ENCODE measurements at places on chromosomes 13 and 19.

GRCh38 chr19:42122691-42123607 lies 9.3 kb downstream of the POU2F2 start:
- DNase-seq = no peak

DNA sequence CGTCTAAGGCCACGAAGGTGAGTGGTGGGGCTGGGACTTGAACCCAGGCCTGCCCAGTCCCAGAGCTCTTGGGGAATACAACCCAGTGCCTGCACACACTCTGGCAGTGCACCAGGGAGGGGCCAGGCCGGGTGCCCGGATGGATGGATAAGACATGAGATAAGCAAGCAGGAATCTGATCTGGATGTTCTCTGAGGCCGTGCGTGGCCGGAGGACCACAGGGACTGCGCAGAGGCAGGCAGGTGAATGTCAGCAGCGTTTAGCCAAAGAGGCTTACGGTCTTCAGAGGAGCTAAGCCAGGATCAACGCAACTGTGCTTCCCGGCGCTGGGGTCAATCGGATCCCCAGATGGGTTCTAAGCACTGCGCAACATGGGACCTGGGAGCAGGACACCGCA lies 1.5 kb downstream of the ZNF787 start:
- DNase-seq = no peak

DNA sequence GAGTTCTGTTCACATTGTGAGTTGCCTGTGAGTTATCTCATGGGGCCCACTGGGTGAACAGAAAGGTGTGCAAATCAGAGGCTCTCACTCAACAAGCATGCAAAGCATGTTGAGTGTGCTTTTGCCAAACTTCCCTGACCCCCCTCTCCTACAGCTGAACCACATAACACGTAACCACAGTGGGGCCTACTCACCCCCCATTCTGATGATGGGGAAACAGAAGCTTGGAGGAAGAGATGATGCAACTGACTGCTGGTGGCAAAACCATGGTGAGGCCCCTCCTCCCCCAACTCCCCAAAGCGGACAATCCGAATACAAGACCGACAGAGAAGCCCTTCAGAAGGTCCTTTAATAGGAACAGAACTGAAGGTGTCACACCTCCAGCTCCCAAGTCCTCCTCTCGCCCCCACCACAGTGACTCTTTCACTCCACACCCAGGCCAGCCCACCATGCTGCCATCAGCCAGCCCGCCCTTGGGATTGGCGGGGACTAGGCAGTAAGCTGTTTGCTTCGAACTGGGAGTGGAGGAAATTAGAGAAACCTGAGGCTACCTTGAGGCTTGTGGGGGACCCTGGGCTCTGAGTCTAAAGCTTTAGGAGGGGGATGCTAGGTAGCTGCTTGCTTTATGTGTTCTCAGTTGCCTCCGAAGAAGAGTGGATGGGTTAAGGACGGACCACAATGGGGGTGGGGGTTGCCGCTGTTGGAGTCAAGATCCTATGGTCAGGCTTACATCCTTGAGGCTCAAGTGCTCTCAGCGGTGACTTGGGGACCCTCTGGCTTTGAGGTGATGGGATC lies 3.8 kb downstream of the ZNF784 start:
- no peak for DNase-seq

DNA sequence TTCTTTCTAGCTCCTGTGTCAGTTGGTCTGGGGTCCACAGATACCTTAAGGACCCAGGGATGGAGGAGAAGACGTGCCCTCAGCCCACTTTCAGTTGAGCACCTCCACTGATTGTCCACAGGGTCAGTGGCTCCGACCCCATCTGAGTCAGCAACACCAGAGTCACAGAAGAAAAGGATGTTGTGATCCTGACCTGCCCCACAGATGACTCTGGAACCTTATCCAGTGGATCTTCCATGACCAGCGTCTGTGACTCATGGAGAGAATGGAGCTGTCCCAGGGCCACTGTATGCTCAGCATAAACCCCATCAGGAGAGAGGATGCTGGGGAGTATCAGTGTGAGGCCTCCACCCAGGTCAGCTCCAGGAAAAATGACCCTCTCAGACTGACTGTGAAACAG lies 22.0 kb downstream of the CEACAM4 start:
- DNase-seq = no peak

DNA sequence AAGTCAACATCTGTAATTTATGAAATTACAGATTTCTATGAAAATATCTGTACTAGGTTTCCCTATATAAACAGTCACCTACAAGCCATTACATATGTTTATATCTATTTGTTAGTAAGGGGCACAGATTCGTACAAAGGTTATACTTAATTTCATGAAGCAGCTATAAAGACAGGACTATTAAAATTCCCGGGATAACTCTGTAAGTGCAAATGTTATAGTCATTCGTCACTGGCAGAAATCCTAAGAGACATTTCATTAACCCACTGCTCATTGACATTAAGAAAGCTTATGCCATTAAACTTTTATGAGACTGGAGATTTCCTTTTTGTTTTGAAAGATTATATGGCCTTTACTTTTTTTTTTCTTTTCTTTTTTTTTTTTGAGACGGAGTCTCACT lies 122.9 kb downstream of the MYO16 start:
- DNase-seq = no peak

DNA sequence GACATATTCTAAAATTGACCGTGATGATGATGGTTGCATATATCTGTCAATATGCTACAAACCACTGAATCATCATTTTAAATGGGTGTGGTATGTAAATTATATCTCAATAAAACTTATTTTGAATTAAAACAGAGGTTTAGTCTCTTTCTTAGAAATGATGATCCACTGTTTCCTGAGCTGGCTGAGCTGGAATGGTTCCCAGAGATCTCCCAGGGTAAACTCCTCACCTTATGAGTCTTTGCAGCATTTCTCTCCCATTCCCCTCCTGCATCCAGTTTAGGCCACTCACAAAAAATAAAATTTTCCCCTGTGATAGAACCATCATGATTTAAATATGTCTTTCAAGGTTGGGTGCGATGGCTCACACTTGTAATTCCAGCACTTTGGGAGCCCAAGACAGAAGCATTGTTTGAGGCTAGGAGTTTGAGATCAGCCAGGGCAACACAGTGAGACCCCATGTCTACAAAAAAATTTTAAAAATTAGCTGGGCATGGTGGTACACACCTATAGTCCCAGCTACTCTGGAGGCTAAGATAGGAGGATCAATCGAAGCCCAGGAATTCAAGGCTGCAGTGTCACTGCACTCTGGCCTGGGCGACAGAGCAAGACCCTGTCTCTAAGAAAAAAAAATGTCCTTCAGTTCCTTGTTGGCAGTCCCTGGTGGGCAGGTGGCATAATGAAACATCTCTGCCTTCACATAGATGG lies 46.1 kb downstream of the FLT1 start:
- DNase-seq = no peak

GRCh38 chr13:91652404-91653301 lies 254.2 kb downstream of the GPC5 start:
- DNase-seq = no peak

- no peak for DNase-seq
Observed at GRCh38 chr19:55655648-55656040, 809 bp downstream of the U2AF2 start.

GRCh38 chr13:78227709-78228108 lies 309.1 kb upstream of the EDNRB start:
- DNase-seq = no peak

DNA sequence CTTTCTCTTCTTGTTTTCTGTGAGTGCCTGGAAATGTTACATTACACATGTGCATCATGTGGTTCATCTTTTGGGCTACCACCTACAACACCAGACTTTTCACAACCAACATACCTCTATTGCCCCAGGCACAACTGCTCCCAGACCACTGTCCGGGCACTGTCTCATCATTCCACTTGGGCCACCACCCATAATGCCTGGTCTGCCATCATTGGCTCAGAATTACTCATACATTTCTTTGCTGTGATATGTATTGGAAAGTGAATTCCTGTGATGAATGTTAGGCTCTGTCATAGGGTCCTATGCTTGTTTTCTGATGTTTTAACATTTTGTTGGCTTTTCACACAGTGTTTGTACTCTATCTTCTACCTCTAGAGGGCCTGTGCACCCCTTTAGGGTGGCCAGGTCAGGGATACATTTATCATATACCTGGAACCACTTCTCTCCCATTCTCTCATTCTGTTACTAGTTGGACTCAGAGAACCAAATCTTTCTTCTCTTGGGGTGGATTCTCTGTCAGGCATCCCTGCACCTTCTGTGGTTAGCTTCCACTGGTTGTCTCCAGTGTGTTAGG lies 172.8 kb downstream of the NHLRC3 start:
- no peak for DNase-seq

GRCh38 chr19:47660435-47660832 lies 51.5 kb downstream of the BICRA start:
- no peak for DNase-seq

DNA sequence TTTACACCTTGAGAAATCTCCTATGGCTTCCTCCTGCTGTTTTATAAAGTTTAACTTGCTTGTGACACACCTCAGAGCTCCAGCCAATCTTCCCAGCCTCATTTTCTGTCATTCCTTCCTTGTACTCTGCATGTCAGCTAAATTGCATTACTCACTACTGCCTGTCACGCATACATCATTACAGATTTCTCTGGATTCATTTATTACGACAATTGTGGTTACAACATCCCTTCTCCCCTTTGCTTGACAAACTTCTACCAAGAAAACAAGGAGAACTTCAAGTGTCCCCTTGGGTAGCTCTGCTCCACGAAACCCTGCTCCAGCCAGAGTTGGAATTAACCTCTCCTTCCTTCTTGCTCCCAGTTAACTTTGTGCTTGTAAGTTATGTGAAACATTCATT lies 22.0 kb upstream of the GPR18 start:
- no peak for DNase-seq

DNA sequence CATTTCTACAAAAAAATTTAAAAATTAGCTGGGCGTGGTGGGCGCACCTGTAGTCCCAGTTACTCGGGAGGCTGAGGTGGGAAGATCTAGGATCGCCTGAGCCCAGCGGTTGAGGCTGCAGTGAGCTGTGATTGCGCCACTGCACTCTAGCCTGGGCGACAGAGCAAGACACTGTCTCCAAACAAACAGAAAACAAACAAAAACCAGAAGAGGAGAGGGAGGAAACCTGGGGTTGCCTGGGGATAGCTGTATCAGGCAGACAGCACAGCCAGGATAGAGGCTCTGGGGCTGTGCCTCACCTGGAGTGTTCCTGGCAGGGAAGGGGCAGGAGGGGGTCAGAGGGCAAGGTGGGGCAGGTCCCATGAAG lies 2.6 kb upstream of the POLR2E start:
- no peak for DNase-seq

GRCh38 chr13:84096216-84096615 lies 213.9 kb upstream of the SLITRK1 start:
- no peak for DNase-seq

DNA sequence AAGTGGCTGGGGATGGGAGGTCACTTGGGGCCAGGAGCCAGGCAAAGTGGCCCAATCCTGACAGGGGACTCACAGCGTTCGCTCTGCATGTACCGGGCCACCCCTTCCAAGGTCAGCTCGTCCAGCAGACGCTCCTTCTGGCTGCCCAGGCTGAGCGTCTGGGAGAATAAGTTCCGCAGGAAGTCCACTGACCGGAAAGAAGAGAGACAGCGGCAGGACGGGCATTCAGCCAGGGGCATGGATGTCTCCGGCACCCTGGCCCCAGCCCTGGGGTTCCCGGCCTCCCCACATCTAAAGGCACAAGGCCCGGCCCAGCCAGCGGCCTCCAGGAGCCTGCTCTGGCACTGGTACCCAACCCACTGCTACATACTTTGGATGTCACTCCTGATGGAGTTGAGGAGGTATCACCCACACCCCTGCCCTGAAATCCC lies 6.1 kb downstream of the SIRT2 start:
- DNase-seq = no peak

GRCh38 chr19:29489172-29489951 lies 36.4 kb upstream of the VSTM2B start:
- no peak for DNase-seq

DNA sequence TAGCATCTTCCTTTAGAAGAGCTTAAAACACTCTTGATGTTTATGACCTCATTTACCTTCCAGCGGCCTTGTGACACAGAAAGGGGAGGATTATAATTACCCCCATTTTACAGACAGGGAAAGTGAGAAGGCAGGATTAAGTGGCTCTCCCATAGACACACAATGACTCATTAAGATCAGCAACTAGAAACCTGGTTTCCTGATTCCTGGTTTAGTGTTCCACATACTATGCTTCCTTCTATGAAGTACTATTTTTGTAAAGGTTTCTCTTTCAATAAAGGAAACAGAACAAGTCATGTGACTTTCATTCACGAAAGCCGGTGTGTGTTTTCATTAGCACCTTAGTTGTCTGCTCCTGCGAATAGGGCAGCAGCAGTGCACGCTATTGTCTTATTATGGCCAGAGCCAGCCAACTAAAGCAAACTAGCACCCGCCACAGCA lies 8.3 kb downstream of the IRS2 start:
- DNase-seq = no peak

DNA sequence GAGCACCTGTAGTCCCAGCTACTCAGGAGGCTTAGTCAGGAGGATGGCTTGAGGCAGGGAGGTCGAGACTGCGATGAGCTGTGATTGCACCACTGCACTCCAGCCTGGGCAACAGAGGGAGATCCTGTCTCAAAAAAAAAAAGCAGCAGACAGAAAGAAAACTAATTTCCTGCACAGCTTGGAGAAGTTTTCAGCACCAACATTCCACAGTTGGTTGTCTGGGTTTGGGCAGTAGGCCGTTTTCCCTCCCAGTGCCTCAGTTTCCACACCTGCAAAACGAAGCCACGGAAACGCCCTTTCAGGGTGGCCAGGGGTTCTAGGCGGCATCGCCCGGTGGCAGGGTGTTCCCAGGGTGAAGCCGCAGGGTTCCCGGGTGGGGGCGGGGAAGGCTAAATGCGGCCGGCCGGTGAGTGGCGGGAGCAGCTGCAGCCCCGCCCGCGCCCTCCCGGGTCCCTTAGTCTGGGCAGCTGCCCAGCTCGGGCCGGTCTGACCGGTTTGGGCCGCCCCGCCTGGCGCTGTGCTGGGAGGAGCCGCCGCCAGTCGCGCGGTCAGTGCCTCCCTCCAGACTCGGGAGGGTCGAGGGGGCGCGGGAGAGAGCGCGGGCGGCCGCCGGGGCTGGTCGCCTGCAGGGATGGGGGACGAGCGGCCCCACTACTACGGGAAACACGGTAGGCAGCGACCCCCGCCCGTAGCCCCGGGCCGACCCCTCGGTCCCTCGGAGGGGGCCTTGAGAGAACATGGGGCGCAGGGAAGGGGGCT lies at the start of gene SLC44A2:
Gene SLC44A2 (plus strand): TSS at position 551 of the 759 bp plus-strand sequence. CDS start 81 bp downstream, at position 632.
- DNase-seq = no peak

DNA sequence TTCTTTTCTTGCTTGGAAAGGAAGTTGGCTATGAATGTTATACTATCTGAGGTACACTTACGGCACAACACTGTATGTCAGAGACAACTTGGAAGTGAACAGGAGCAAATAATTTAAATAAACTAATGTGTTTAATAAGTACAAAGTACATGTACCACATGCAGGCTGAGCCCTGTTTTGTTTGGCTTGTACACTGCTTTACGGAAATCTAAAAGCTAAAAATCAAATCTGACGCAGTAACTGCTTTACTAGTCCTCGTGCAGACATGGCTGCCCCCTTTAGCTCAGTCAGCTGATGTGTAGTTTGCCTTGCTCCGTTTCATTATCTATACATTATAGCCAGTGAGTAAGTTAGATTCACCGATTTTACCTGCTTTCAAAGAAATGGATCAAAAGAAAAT lies 36.5 kb downstream of the TDRD3 start:
- DNase-seq = no peak

- DNase-seq = no peak
Observed at GRCh38 chr19:33096005-33096404, 15.0 kb downstream of the GPATCH1 start.
